ENCODE measurements at places on chromosomes 1 and 21. TPM values are rescaled to one million over a fixed set of nuclear protein-coding genes. Genes with fewer than 3 reads are reported as not detected.

KIF14 gene
- total RNA-seq, result 4.2 TPM

PLA2G4A gene
- 2.5 TPM for total RNA-seq

TRIM67 gene
- 29.3 TPM for total RNA-seq

ANKRD65 gene
- total RNA-seq, result 1.6 TPM

GBP7 gene
- total RNA-seq, result not detected

CYP2J2 gene
- total RNA-seq, result 1.6 TPM

LRRC71 gene
- total RNA-seq, result 1.2 TPM

PADI3 gene
- not detected for total RNA-seq

WNT2B gene
- 1.8 TPM for total RNA-seq

LRRIQ3 gene
- 2.5 TPM for total RNA-seq

ZSWIM5 gene
- 22.1 TPM for total RNA-seq

S100A11 gene
- 5.1 TPM for total RNA-seq

OR2G6 gene
- not detected for total RNA-seq

TEX38 gene
- not detected for total RNA-seq

MOB3C gene
- 4.2 TPM for total RNA-seq

CELA3A gene
- total RNA-seq, result not detected

S100B gene
- total RNA-seq, result 57.0 TPM

BRDT gene
- not detected for total RNA-seq

PDZK1 gene
- total RNA-seq, result 1.8 TPM

RBM15 gene
- total RNA-seq, result 42.4 TPM

CELA3B gene
- not detected for total RNA-seq

CNIH3 gene
- 21.5 TPM for total RNA-seq

OR2T2 gene
- total RNA-seq, result not detected

CDKN2C gene
- 7.4 TPM for total RNA-seq

SPRR5 gene
- total RNA-seq, result not detected

ZFP69 gene
- total RNA-seq, result 12.0 TPM

AVPR1B gene
- total RNA-seq, result 0.23 TPM

PLA2G2D gene
- not detected for total RNA-seq

SPAG17 gene
- total RNA-seq, result 8.8 TPM

PRR9 gene
- not detected for total RNA-seq

DCDC2B gene
- not detected for total RNA-seq

NPL gene
- 12.5 TPM for total RNA-seq

IFNLR1 gene
- 2.3 TPM for total RNA-seq

LCE3D gene
- not detected for total RNA-seq

TACSTD2 gene
- 0.23 TPM for total RNA-seq

OR2L13 gene
- total RNA-seq, result 5.5 TPM

C4BPA gene
- total RNA-seq, result not detected

ITPKB gene
- total RNA-seq, result 20.3 TPM

ZNF593OS gene
- not detected for total RNA-seq

IQGAP3 gene
- total RNA-seq, result 3.5 TPM

ALX3 gene
- total RNA-seq, result 0.23 TPM

OVAAL gene
- not detected for total RNA-seq

All from diencephalon (tissue), 1 donor.